ENCODE measurements at places on chromosomes 7 and 10. TPM values are rescaled to one million over a fixed set of nuclear protein-coding genes. Genes with fewer than 3 reads are reported as not detected.
A peak's percentile ranks its signal among the peaks of the same experiment; 100 is the strongest.

DNA sequence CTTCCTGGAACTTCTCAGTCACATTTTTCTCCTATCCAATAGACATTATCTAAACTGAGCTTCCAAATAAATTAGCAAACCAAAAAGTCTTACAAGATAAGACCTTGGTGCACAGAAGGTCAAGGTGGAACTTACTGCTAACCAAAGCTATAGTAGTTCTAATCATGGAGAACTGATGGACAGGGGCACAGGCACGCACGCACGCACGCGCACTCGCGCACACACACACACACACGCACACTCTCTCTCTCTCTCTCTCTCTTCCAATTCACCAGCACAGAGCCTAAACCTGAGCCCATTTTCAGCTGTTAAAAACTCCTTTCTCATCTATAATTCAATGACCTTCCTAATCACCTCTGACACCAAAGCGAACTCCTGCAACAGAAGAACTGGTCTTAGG lies 7.5 kb downstream of the FGFR2 start:
- DNase-seq: no peak

- no peak for DNase-seq
Measured at GRCh38 chr10:11035301-11035991, 17.8 kb downstream of the CELF2 start.

DNA sequence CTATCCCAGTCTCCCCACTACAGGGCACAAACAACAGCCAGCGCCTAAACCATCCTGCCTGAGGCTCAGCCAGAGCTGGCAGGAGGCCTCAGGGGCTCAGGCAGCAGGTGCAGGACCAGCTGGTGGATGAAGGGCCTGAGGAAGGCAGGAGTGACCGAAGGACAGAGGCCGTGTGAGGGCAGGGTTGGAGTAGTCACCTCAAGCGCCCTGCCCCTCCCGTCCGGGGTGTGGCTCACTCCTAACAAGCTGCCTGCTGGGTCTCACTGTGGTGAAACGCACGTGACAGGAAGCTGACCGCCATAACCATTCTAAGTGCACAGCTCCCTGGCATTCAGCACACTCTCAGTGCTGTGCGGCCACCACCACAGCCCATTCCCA lies 281.1 kb downstream of the ELFN1 start:
- peak; percentile 80 for DNase-seq

DNA sequence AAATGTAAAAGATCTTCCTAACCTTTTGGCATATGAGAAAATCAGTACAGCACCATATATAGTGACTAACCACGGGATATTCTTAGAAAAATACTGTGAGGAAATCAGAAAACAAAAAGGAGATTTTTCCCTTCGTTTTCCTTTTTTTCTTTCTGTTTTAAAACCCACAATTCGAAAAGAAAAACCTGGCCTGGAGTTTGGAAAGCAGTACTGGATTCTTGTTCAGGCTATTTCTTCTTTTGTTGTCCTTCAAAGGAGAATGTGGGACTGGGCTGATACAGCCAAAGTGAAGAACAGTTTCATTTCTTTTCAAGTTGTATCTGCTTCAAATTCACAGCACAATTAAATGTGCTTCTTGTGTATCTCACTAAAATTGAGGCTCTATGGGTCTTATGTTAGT lies 156.8 kb upstream of the PHYHIPL start:
- no peak for DNase-seq

- DNase-seq: no peak
Measured at GRCh38 chr7:95820778-95821177, 48.4 kb downstream of the DYNC1I1 start.

DNA sequence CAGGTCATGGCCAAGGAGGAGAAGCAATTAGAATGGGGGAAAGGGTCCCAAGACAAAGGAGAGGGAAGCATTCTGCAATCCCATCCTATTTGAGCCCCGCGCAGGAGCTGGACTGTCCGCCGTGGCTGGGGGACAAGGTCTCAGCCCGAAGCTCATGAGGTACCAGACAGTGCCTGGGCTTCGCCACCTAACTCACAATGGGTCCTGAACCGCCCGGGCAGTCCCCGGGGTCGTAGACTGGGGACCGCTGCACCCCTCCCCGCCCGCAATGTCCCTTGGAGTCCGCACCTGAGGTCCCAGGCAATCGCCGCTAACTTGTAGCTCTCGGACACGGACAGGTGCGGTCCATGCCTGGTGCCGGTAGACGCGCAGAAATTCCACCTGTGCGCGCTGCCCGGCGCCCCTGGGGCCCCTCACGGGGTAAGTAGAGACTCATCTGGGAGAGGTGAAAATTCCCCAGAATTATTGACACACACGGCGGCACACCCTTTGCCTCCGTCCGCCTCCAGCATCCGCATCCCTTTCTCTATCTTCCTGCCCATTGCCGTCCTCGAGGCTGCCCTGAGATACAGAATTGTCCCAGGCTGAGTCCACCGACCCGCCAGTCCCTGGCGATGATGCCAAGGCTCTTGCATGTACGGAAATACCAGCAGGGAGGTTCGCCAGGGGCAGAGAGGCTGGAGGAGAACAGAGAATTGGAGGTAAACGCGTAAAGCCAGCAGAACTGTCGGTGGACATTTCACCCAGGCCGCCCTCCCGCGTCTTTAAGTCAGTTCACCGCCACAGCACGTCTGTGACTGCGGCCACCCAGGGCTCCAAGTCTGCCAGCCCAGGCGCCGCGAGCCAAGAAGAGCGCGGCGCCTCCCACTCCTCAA lies 1.8 kb downstream of the CHRM2 start:
- no peak for DNase-seq

DNA sequence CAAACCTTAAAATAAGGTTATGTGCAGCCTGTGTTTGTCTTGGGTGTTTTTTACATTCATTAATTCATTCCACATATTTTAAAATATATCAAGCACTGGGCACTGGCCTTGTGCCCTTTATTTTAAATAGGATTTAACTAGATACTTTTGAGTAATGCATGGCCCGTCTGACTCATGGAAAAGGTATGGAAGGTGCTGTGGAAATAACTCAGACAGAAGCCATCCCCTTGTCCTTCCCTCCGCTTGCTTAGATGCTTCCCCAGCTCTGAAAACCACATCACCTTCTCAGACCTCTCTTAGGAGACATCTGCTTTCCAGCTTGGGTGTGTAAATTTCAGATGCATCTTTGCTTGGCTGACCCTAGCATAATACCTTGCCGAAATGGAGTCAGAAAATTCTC lies 30.5 kb downstream of the SLC18A2 start:
- no peak for DNase-seq

DNA sequence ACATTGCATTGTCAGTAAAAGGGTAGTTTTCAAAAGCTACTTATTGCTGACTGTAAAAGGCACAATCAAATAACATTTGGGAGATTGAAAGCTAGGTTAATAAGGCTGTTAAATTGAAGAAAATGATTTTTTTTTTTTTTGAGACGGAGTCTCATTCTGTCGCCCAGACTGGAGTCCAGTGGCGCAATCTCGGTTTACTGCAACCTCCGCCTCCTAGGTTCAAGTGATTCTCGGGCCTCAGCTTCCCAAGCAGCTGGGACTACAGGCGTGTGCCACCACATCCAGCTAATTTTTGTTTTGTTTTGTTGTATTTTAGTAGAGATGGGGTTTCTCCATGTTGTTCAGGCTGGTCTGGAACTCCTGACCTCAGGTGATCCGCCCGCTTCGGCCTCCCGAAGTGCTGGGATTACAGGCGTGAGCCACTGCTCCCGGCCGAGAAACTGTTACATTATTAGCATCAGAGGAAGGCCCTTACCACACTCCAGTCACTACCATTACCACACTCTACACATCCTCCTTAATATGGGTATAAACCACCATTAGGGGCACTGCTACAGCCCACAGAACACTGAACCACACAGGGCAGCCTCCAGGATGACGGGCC lies 1.0 kb downstream of the CYP51A1 start:
- DNase-seq: no peak

- no peak for DNase-seq
Measured at GRCh38 chr7:116626886-116627285, 45.1 kb upstream of the MET start.

DNA sequence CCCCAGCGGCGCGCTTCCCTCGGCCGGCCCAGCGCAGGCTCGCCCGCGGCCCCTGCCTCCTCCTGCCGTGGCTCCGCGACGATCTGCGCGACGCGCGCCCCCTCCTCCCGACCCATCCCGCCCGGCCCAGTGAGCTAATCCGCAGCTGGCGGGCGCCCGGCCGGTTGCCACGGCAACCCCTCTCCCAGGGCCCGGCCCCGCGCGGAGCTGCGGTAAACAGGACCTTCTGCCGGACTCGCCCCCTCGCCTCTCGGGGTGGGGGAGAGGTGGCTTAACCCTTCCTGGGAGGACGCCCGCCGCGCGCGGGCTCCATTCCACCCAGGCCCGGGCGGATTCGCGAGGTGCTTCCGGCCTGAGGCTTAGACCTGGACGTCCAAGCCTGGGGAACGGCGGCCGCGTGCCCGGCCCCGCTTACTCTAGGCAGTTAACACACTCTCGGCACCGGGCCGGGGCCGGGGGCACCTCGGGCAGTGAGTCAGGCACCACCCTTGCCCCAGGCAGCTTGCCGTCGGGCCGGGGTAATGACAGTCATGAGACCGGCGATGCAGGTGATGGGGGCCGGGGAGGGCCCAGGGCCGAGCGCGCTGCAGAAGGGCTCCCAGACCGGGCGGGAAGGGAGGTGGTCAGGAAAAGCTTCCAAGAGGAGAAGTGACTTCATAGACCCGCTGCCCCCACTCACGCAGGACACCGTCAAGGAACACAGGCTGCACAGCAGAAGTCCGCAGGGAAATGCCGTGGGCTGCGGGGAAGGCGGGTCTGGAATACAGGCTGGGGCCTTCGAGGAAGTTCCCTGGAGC lies at the start of gene DENND2A:
DENND2A (minus strand) TSS at position 87 of the 797 bp plus-strand sequence. CDS start 38,416 bp downstream, outside the sequence.
- DNase-seq: peak; percentile 90

DNA sequence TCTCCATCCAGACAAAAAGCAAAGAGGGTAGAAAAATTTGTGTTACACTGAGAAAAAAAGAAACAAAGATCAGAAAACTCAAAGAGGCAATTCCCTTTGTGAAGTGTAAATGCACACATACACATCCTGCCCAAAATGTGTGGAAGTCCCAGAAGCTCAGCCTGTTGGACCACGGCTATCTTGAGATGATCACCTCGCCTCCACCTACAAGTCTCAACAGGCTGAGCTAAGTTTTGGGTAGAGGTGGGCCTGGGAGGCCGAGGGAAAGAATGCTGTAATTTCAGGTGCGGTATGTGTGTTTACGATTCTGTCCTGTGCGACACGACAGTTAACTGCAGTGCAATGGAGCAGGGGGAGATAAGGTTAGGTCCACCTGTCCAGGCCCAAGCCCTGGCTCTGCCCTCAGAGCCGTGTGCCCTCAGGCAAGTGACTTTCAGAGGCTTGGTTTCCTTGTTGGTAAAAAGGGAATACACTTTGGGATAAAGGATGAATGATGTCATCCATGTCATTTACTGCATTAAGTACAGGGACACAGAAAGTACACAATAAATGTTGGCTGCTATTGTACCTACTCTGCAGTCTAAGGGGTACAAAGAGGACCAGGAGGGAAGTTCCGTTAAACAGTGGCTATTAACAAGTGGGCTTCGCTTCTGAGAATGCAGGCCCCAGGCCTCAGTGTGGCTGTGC lies 67.3 kb downstream of the AFAP1L2 start:
- DNase-seq: no peak

DNA sequence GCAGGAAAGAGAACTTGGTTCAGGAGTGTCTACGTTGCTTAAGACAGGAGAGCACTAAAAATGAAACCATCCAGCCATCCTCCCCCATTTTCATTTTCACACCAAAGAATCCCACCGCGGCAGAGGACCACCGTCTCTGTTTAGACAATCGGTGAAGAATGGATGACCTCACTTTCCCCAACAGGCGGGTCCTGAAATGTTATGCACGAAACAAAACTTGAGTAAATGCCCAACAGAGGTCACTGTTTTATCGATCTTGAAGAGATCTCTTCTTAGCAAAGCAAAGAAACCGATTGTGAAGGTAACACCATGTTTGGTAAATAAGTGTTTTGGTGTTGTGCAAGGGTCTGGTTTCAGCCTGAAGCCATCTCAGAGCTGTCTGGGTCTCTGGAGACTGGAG lies 1.4 kb upstream of the IL6 start:
- DNase-seq: no peak

GRCh38 chr7:128097211-128097731 lies 66.0 kb upstream of the LRRC4 start:
- no peak for DNase-seq

The C10orf95 gene
- not detected for total RNA-seq

The CADPS2 gene
- total RNA-seq: 15.6 TPM

The TMEM225B gene
- 2.0 TPM for total RNA-seq

The RBP4 gene
- 3.1 TPM for total RNA-seq

Measured in posterior vena cava (tissue), 2 donors.